Fibroblast of mammary gland (primary cell): ENCODE measurements at places on chromosomes 7 and 10.
A peak's percentile ranks its signal among the peaks of the same experiment; 100 is the strongest.

DNA sequence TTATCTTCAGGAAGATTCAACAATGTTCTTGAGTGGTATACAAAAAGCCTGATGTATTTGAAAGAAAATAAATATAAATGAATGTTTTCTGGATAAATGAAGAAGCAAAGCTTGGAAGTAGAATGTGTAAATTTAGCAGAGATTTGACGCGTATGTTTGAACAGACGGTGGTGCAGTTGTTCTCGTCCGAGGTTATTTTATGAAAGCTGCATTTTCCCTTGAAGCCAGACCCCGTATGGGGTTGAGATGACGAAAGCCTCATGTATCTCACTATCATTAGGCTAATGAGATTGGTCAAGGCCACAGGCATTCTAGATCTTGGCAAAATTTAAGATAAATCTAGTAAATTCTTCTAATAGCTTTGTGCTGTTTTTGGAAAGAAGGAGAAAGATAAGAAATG is 195.2 kb downstream of the NXPH1 start:
- no peak for DNase-seq

GRCh38 chr7:105257338-105257737 is 131.4 kb downstream of the SRPK2 start:
- DNase-seq = no peak

DNA sequence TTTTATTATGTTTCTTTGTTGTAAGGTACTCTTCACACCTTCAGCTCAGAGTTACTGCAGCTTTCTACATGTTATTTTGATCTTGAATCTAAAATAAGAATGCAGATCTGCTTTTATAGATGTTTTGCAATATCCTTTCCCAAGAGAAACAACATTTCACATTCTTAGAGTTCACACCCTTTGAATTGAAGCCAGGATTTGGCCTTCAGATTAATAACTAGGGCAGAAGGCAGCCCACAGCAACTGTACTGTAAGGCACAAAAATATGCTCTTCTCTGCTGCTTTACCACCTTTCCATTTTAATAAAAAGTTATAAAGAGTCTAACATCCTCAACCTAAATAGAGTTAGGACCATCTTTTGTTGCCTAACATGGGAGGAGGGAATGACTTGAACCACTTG is 224.7 kb downstream of the LHFPL3 start:
- peak; percentile 47 for DNase-seq

GRCh38 chr7:104795616-104796398 is 218.2 kb upstream of the KMT2E start:
- no peak for DNase-seq

GRCh38 chr10:13945390-13946208 is 358.8 kb downstream of the PRPF18 start:
- DNase-seq = peak; percentile 24

DNA sequence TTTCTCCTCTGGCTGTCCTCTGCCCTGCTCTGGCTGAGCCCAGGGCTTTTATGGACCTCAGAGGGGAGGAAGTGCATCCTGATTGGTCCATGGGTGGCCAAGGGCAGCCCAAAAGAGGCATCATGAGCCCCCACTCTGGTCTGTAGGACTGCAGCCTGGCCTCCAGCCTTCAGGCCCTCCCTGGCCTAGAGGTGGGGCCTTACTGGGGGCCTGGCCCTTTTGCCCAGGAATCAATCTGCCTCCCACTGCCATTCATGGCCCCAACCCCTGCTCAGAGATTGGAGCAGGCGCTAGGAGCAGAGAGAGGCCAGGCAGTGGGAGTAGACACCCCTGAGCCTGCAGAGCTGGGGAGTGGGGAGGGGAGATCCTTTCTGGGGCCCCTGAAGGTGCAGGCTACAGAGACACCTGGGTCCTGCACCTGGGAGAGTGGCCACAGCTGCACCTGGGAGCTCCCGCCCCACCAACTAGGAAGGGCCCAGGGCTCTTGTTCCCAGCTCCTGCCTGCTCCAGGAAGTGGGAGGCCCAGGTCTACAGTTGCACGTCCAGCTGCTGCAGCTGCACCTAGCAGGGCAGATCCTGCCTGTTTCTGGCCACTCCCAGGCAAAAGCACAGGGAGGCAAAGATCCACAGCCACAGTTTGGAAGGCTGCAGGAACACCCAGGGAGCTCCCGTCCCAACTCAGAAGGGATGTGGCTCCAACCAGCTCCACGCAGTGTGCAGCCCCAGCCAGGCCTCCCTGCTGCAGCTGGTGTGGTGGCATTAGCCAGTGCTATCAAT is 6.4 kb upstream of the DYNC2I1 start:
- DNase-seq = no peak

DNA sequence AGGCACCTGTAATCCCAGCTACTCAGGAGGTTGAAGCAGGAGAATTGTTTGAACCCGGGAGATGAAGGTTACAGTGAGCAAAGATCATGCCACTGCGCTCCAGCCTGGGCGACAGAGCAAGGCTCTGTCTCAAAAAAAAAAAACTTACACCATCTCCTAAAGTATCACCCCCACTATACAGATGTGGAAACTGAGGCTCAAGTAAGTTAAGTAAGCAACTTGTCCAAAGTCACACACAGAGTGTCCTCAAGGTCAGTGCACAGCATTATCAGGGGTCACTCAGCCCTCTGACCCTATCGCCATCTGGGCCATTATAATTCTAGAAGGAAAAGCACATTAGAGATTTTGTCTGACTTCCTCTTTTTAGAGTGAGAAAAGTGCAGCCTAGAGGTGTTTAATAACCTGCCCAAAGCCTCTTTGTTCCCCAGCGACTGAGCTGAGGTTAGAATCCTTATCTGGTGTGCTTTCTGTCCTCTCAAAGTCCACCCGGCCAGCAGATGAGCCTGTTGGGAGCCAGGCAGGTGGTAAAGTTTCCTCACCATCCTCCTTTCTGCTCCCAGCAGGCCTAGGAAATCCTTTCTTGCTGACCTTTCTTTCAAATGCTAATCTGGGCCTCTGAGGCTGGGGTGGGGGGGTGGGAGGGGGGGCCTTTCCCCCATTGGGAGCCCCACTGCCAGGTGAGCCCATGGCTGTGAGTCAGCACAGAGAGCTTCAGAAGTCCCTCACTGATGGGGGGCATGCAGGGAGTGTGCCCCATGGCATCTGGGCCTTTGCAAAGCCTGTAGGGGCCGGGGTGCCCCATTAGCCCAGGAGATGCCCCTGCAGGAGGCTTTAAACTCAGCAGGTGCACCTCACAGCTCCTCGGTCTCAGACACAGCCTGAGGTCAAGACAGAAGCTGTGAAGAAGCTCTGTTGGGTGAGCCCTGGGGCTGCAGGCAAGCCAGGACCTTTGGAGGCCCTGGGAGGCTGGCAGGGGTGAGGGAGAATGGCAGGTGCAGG is 12.0 kb upstream of the KCNMA1 start:
- no peak for DNase-seq

- DNase-seq = no peak
Measured at GRCh38 chr10:89552213-89552612, 16.8 kb upstream of the SLC16A12 start.

DNA sequence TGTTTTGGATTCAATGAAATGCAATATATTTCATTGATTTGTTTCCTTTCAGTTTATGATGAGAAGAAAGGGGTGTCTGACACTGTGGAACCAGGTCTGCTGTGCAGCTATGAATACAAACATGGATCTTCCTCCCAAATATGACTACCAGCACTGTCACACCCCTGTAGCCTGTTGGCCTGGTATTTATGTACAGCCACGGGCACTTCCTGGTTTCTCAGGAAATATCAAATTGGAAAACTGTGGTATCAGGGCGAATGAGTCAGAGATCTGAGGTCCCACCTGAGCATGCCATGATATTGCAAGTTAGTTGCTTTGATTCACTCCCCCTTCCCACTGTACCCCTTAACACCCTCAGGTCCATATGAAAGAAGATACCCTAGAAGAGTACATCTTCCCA is 87.8 kb downstream of the DNMBP start:
- peak; percentile 31 for DNase-seq

DNA sequence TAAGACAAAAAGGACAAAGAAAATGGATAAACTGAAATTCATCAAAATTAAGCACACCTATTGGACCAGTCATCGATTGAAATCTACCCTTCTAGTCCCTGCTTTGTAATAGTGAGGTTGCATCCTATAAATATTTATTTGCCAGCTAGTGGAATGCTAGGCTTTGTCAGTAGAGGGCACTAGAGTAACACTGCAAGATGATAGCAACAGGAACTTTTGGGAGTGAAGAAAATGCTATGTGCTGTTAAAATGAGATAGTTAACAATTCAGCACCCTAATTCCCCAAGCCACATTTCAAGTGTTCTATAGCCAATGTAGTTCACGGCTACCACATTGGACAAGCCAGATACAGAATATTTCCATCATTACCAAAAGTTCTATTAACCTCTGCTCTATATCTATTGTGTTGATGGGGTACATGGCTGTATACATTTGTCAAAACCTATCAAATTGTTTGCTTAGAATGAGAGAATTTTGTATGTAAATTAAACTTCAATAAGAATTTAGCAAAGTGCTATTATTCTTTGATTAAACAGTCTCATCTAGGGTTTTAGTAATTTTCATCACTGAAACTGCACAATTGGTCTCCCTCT is 69.8 kb downstream of the LSMEM1 start:
- peak; percentile 74 for DNase-seq

DNA sequence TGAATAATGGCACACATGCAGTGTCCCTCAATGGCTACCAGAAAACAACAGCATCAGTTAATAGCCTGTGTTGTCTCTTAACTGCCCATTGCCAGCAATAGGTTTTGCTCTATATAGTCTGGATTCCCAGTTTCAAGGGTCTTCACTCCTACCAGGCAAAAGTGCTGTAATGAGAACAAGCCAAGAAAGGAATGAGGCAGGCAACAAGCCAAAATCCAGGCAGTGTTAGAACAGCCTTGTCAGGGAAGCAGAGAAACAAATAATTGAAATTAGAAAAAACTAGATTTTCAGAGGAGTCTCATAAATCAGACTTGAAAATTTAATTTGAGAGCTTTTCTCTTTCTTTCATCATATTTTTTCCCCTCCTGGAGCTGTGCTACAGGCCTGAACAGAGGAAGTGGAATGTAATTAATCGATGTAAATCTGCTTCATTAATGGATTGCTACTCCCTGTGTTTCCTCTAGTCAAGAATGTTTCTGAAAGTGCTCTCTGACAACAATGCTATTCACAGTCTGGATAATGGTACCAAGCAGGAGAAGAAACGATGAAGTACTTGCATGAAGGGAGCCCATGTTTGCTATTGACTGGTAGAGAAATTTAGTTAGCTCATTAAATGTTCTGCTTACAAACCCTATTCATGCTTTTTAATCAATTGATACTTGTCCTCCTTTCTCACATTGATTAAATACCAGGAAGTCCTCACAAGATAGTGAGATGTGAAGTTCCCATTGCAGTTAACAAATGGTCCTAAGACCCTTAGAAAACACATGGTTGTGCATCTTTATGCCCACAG is 202.0 kb upstream of the LRRTM3 start:
- no peak for DNase-seq

GRCh38 chr10:102491136-102491535 is 11.4 kb downstream of the ACTR1A start:
- DNase-seq = no peak

- DNase-seq = no peak
Measured at GRCh38 chr10:17241611-17242333, 13.7 kb downstream of the VIM start.

- DNase-seq = no peak
Measured at GRCh38 chr10:102593804-102594079, 50.5 kb upstream of the TRIM8 start.

GRCh38 chr7:15495170-15495569 is 66.6 kb downstream of the AGMO start:
- DNase-seq = peak; percentile 28

- no peak for DNase-seq
Measured at GRCh38 chr7:26543340-26543739, 251.7 kb downstream of the SNX10 start.

GRCh38 chr10:90484518-90484917 is 373.3 kb downstream of the HTR7 start:
- peak; percentile 42 for DNase-seq

- DNase-seq = no peak
Measured at GRCh38 chr10:70730955-70731354, 54.2 kb downstream of the TBATA start.

DNA sequence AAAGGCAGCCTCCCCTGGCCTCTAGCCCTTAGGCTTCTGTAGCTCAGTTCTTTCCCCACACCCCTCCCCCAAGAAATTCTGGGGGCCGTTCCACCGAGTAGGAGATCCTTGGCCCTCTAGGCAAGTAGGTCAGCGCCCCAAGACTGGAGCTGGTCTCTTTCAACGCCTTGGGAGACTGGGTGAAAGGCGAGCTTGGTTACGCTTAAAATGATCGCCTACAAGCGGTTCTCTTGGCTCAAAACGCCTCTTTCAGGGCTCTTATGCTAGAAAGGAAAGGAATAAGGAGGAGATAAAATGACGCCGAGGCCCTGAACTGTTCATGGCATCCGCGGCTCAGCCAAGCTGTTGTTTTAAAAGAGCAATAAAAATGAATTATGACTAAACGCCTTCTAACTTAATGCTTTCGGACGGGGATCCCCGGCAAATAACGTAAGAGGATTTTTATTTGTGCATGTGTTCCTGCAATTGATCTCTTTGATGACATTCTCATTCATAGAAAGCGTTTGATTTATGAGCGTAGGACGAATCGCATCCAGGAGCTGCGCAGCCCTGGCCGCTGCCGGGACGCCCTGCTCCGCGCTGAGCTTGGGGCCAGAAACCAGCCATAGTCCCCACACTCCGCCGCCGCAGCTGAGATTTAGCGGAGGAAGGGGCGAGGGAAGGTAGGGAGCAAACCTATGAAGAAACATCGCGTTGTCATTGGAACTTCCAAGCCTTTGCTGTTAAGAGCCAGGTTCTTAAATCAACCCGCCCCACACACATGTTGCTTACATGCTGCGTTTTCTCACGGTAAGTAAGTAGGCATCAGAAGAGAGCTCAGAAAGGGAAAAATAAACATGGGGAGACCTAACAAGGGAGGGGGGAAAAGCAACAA is 3.0 kb upstream of the HOXA1 start:
- peak; percentile 93 for DNase-seq

DNA sequence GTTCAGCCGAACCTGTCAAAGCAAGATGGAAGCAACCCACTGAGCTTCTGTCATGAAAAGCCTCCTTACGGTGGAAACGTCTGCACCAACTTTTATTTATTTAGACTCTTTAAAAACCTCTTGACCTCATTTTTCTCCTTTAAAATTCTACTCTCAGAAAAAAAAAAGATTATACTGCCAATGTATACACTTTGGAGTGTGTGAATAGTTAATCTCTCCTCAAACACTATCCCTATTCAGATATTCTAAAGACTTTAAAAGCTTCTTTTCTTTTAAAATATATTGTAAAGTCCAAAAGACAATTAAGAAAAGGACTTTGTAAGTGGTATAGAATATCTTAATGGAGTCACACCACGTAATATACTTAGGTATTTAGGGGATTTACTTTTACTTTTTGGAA is 335.2 kb upstream of the SEMA3D start:
- no peak for DNase-seq
